Ecto neural progenitor cell (in vitro differentiated cells): ENCODE measurements at places on chromosomes 5 and 9.
A peak's percentile ranks its signal among the peaks of the same experiment; 100 is the strongest.

DNA sequence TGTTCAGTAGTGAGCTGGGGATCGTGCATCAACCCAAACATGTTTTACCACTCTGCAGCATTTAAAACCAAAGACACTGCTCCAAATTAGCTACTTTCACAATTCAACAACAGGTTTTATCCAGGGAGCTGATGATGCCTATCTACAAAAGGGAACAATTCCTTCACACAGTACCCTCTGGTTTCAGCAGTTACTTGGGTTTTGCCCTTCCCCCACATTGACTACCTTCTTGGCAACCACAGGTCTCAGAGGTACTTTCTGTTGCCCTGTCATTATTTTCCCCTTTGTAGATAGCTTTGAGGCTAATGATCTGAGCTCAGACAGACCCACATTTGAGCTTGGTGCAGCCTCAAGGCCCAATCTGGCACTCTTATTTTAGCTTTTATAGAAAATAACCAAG lies 96.1 kb downstream of the WDR41 start:
- no peak for DNase-seq

DNA sequence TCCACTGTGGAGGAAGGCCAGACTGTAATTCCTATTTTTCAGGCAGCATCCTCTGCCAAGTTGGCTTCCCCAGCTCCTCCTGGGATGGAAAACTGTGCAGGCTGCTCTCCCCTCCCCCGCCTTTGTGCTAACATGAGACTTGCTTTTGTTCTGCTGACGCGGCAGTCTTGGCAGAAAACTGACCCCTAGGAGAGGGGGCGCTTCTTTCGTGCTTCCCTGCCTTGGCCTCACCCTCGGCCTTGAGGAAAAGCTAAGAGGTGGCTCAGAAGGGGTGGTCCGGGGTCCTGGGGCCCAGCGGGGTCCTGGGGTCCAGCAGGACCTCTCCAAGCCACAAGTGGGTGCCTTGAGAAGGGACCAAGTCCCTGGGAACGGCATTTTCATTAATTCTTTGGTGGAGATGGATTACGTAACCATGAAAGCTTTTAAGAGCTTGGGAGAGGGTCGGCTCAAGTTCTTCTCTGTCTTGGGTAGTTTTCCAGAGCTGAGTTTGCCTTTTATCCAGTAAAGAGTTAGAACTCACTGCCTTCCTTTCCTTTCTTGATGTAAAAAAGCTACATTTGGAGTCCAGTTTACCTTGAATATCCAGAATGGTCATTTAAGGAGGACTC lies 51.0 kb downstream of the SH3PXD2B start:
- DNase-seq: peak; percentile 56

GRCh38 chr9:5388026-5388819 lies 48.5 kb upstream of the RLN1 start:
- DNase-seq: no peak

- no peak for DNase-seq
These were observed 11.5 kb upstream of the CAAP1 start for GRCh38 chr9:26904070-26904469.

DNA sequence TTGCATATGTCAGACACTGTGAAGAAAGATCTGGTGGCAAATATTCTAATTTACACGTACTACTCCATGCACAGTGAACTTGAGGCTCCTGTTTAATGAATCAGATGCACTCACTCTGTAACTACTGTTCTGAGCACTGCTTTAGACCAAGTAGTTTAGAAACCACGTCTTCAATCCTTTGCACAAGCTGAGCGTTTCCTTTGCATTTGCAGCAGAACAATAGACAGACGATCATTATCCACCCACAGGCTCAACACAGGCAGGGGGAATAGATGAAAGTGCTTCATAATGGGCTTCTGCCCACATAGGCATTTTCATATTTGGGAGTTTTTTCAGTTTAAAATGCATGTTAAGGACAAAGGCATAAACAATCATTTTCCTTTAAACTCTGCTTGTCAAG lies 423.3 kb upstream of the ADAMTS16 start:
- no peak for DNase-seq

DNA sequence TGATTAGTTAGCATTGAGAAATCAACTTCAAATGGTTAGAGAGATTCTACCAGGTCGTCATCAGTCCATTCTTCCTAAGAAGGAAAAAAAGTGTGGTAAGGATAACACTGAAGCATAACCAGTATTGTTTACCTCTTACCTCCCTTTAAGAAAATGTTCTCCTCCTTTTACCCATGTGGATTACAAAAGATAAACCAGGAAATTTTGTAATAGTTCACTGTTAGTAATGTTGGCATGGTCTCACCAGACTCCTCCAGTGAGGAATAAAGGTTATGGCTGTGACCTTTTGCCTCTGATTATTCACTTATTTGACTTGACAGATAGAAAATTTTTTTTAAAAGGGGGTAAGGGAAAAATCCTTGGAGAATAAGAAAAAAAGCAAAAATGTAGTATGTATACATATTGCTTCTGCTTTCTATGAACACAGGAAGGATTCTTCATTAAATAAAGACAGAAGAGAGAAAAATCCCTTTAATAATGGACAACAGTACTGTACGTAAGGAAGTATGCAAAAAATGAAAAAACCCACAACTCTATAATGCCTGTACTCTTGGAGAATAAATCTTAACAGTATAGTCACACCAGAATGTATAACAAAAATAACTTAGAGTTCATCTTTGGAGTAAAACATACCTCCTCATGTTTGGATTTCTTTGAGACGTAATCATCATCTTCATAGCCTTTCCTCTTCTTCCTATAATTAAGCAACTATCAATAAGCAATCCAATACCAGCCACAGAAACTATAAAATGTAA lies 18.1 kb downstream of the CCNH start:
- no peak for DNase-seq

DNA sequence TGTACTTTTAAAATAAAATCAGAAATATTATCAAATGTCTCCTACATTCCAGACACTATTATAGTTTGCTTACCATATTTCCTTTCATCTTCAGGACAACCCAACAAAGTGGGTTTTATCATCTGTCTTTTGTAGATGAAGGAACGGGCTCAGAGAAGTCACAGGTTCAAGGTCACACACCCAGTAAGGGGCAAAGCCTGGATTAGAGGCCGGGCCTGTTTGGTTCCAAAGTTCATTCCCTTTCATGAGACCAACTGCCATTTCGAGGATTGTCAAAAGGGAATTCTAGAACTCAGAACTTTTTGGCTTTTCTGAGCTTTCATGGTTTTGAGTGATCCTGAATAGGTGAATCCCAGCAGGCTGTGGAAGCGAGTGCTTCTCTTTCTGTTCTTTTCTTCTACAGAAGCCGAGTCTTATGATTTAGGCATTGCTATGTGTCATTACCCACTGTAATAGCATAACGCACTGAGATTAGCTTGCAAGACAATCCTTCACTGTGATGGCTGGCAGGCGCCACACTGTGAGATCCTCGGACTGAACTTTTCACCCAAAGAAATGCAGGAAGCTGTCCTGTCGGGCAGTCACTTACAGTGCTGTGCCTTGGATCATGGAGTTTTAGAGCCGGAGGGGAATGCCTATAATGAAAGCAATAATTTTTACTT lies 43.8 kb upstream of the ANKH start:
- DNase-seq: no peak

GRCh38 chr5:30768056-30768690 lies 425.3 kb upstream of the CDH6 start:
- DNase-seq: no peak

GRCh38 chr9:123169926-123170325 lies 98.5 kb downstream of the STRBP start:
- DNase-seq: no peak

- DNase-seq: no peak
These were observed 206.4 kb downstream of the NXNL2 start for GRCh38 chr9:88741335-88741734.

DNA sequence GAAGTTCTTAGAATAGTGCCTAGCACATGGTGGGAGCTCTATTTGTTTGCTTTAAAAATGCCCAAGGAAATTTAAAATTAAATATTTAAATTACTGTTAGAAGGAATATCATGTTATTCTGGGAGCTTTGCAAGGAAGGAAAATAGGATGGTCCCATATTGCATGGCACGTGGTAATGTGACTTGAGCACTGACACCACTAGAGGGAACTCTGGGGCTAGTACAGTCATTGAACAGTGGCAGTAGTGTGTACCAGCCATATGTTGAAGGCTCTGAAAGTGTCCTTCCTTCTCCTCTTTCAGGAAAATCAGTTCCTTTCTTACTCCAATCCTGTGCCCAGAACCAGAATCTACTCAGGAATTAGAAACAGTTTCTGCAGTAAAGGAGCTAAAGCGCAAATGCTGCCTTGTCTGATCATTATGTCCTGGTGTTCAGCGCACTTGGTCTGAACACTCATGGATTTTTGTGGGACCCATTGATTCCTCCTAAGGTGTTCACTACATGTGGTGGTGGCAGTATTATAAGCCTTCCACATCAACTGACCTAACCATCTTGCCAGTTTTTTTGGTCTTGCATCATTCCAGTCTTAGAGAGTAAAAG lies 54.1 kb downstream of the GDA start:
- no peak for DNase-seq

DNA sequence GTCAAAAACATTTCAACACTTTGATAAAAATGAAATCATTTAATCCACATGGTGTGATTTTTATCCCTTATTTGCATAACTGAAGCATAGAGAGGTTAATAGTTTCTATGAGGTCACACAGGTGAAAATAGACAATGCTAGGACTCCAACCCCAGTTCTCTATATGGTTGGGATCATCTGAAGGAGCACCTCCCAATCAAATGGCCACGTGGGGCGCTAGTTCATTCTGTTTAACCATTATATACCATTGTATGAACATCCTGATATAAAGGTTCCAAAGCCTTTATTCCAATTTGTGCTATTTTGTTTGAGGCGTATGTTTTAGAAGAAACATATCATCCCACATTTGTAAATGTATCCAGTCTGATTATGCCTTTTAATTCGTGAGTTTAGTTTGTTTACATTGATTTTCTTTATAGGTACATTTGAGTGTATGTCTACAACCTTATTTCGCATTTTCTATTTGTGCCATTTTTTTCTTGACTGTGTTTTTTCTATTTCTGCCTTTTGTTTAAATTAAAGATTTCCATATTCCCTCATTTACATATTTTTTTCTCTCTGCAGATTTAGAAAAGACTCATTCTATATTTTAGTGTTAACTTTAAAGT lies 1092.0 kb downstream of the MAT2B start:
- DNase-seq: no peak

- DNase-seq: no peak
These were observed 439.3 kb downstream of the MAT2B start for GRCh38 chr5:163944738-163945137.

DNA sequence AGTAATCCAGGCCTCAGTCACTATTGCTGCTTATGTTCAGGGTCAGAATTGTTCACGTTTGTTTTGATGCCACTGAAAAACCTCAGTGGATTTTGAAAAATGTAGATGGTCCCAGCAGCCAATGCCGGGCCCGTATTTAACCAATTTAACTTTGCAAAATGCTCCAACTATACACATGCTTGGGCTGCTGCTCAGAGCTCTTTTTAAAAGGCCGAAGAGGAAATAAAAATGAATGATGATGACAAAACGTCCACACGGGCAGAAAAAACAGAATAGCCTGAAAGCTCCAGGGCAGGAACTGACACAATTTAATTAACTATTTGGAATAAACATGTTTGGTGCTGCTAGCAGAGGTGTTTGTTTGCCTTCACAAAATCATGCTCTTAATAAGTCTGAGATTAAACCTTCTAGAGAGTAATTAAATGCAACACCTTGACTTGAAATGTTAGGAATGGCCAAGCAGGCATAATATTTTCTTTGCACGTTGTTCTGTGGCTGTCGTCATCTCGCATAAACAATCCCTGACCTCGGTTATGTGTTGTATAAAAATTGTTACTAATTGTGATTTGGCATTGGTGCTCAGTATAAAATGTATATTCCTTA lies 152.7 kb downstream of the SLIT3 start:
- DNase-seq: no peak
